GM12892 (cell line): ENCODE measurements at places on chromosomes 3 and 15.

DNA sequence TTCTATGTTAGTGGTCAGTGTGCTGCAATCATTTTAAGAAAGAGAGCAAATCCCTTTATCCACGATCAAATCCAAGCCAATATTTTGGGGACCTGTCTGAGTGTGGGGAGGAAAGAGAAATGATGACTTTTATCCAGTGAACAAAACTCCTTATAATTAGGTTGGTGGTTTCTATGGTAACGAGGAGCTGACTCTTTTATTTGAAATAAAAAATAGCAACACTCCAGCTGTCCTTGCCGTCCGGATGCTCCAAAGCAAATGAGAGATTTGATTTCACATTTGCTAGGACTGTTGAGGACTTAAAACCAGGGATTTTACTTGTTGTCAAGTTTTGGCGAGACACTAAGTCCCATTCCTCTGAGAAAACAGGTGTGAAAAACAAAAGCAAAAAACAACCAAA, 154.0 kb upstream of the PRICKLE2 start:
- no peak for DNase-seq

DNA sequence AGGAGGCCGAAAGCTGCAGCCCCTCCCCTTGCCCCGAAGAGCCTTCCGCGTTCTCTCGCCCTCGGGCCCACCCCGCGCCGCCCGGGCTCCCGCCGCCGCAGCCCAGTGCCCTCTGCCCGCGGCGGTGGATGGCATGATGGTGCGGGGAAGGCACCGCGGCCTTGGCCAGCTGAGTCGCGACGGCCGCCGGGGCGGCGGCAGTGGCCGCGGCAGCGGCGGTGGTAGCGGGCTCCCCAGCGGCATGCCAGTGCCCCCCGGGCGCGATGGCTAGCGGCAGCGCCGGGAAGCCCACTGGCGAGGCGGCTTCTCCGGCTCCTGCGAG, 1.2 kb downstream of the TLNRD1 start:
- DNase-seq, result peak; percentile 54

DNA sequence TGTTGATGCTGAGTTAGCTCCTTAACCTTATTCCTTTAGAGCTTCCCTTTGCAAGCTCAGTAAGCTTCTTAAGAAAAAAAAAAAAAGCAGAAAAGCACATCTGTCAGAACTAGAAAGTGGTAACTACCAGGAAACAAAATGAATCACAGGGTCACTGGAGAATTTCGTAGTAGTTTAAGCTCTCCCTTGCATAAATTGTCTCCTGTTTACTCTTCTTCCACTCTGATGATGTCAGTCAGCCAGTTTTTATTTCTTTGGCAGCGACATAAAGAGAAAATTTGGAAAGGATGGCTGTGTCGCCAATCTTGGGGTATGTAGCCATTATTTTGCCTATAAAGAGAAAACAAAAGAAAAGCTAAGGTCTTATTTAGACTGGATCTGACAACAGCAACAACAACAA, 3.2 kb upstream of the GABRR3 start:
- DNase-seq, result no peak

GRCh38 chr3:143795874-143796273, 52.4 kb downstream of the SLC9A9 start:
- DNase-seq, result no peak

- no peak for DNase-seq
Measured at GRCh38 chr3:155037508-155038202, 42.5 kb upstream of the MME start.

DNA sequence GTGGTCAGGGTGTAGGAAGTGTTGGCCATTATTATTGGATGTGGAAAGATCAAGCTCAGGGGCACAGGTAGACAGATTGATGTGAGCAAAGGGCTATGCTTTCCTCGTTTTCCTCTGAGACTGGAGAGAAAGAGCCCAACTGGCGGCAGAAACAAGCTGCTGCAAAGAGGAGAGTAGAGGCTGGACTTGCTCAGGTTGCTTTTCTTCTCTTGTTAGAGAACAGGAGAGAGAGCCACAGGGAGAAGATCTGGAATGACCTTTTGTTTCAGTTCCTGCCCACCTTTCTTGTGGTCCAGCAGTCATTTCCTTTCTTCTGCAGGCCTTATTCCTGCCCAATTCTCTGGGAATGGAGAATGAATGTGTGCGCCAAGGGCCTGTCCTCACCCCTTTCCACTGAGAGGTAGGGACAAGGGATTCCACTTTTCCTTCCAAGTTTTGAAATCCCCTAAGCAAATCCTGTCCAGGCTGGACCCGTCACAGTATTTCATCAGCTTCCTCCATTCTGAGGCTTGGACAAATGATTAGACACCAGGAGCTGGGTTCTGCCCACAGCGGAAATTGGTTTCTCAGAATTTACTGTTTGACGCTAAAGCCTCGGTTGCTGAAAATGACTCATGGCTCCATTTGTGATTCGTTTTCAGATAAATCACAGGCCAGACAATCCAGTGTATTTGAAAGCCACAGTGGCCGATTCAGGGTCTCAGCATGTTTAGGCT, 16.1 kb downstream of the ZNF80 start:
- no peak for DNase-seq

GRCh38 chr3:84905556-84905920, 53.3 kb upstream of the CADM2 start:
- no peak for DNase-seq

DNA sequence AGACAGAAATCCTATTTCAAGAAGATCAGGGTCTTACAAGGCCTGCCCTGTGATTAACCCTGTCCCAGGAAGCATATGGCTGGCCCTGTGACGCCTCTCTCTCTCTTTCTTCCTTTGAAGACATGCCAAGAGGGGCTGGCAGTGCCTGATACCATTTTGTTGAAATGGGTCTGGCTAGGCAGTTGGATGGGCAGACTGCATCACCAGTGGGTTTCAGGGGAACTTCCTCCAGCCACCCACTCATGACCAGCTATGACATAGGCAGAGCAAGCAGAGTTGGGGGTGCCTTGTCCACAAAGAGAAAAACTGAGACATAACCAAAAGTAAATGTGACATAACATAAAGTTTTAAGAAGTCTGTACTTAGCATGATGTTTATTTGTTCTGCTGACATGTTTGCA, 31.4 kb upstream of the MANF start:
- no peak for DNase-seq

DNA sequence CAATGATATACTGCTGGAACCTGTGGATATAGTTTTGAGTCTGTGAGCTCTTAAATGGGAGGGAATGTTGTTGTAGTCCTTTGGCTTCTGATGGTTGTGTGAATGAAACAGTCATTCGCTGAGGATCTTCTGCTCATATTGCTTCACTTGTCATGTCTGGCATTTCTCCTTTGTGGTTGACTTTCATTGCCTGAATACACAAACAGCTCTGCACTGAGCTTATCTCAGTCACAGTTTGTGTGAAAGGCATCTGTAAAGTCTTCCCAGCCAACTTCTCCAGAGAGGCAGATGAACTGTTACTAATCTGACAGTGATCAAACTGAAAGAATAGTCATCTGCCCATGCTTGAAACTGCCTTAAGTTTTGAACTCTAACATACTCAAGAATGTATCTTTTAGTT, 59.8 kb downstream of the TMED3 start:
- no peak for DNase-seq

GRCh38 chr3:152352554-152352953, 83.8 kb downstream of the MBNL1 start:
- no peak for DNase-seq

DNA sequence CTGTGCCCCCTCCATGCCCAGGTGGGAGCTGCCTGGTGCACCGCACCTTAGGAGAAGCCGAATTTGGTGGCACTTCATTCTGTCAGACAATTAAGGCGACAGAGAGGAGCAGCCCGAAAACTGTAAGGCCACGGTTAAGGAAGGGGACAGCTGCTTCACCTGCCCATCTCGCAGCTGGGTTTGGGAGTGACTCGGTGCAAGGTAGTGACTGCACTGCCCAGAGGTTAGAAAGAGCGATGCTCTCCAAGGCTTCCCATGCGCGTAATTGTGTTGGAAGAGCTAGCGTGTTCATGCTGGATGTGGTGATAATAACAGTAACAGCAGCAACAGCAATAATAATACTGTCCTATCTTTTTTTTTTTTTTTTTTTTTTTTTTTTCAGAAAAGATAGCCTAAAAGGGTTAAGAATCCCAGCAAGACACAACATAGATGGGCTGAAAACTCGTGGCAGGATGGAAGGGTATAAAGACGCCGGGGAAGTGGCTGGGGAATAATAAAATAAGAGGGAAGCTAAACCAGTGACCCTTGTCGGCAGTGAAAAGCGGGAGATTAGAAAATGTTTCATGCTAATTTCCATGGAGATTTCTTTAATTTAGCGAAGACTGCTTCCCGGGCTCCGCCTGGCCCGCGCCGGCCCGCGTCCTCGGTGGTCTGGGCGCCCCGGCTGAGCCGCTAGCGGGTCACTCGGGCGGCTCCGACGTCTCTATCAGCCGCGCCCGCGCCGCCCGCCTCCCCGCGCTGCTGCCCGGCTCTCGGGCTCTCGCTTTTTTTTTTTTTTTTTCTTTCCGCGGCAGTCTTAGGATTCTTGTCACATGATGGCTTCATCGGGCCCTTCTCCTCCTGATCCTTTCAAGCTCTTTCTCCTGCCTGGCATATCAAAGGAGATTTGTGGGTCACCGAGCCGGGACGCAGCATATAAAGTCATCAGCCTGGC, 617.1 kb downstream of the NR2F2 start:
- DNase-seq, result no peak

DNA sequence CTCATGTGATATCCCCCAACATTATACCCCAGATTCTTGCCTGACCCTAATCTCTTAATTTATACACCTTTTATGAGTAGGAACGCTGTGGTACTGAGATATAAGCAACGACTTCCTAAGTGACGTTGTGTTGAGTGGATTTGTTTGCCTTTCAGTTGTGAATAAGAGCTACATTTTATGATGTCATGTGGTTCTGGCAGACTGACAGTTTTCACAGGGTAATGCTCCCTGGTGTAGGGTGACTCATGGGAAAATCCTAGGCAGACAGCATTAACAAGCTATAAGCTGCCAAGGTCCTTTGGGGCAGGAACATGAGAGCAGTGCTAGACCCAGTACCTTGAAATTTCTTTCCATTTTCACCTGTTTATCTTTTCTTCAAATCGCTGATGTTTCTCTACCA, 11.2 kb downstream of the C3orf52 start:
- DNase-seq, result no peak

GRCh38 chr3:173770011-173770410, 372.5 kb downstream of the NLGN1 start:
- DNase-seq, result no peak

DNA sequence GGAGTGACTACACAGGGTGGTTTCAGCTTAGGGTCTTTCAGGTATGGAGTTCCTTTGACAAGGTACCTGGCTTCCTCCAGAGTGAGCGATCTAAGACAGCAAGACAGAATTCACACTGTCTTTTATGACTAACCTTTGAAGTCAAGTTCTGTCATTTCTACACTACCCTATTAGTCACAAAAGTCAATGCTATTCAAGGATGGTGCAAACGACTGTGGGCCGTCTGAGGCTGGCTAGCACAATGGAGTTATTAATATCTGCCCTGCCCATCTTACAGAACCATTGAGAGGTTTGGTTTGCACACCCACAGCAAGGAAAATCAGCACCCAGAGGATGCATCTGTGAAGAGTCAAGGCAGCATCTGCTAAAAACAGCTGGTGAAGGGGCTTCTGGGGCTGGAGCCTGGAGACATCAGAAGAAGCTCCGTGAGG, 62.9 kb upstream of the XCR1 start:
- no peak for DNase-seq

DNA sequence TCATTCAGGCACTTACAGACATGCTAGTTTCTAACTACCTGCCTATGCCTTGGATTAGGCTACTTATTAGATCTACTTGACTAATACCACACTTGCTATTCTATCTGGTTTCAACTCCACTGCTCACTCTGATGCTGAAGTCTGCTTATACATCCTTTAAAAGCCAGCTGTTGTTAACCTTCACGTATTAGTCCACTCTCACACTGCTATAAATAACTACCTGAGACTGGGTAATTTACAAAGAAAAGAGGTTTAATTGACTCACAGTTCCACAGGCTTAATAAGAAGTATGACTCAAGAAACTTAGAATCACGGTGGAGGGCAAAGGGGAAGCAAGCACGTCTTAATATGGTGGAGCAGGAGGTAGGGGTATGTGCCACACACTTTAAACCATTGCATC, 47.7 kb upstream of the ANKRD28 start:
- DNase-seq, result no peak

GRCh38 chr3:56291953-56292352, 176.3 kb downstream of the ERC2 start:
- DNase-seq, result no peak

DNA sequence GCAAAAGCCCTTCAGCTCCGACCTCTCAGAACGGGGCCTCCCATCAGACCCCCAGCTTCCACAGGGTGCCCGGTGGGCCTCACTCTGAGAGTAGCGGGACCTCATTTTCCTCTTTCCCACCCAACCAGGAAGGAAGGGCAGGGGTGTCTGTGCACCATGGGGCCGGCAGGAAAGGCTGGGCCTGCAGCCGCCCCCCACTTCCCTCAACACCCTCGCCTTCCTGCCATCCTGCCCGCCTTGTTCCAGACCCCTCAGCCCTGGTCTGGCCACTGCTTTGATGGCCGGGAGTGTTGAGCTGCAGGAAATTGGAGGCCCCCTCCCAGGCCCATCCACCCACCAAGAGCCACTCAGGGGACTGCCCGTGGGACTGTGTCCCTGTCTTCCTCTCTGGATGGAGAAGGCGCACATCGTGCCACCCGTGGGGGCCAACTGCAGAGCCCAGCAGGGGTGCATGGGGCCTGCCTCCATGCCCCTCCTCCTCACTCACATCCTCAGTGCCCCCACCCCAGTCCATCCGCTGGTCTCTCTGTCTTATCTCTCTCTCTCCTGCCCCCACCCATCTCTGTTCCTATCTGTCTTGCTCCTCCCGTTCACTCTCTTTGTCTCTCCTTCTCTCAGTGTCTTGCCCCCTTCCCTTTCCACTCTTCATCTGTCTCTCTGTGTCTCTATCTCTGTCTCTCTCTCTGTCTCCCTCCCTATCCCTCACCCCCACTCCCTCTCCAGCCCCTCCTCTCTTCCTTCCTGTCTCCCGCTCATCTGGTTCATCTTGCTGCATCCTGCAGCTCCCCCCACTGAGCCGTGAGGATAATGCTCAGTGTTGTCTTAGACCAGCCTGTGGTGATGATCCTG, 1.8 kb upstream of the PLXND1 start:
- DNase-seq, result no peak

DNA sequence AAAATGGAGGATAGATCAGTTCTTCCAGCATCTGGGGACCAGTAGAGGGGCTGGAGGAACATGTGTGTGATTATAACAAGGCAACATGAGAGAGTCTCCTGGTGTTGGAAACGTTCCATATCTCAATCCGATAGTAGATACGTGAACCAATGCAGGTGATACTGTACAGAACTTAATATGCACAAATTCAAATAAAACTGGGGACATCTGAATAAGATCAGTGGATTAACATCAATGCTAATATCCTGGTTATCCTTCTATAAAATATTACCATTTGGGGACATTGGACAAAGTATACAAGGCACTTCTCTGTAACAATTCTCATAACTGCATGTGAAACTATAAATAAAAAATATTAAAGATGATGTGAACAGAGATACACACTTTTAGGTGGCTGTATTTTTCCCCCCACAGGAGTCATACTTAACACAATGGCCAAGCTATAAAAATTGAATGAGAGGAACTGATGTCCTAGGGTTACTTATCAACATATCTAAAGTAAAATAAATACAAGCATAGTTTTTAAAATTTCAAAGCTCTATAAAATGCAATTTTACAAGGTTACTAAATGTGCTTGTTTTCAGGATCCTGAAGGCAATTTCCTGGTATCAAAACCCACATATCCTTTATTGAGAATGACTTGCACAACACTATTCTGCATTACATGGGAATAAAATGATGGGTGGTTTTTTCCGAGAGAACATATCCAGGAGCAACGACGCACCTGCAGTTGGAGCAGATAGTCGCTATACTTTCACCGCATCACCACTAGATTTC, 31.1 kb upstream of the TJP1 start:
- DNase-seq, result no peak
